ENCODE measurements at places on chromosomes 3 and 15.

DNA sequence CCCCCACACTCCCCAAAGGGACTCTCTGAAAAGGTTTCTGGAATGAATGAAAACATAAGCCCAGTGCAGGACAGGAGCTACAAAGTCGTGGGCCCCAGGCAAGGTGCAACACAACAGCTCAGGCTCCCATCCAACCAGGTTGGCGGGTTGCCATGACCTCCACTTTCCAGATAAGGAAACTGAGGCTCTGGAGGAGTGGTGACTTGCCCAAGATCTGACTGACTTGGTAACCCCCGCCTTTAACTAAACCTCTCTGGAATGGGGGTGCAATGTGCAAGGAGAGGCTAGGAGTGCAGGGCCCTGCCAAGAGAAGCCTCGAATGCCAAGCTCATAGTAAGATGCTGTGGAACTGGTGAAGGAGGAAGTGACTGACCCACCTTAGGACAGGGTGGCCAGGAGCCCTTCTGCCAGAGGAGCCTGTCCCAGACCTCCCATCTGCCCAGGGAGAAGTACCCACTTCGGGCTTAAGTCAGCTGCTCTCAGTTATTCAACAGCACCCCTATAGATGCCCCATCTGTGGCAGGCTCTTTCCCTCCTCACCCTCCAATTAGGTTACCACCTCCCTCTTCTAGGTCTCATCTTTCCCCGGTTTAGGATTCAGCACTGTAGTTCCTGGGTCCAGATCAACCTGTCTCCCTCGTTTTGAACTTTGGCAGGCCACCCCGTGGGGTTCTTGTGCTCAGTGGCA is 553 bp upstream of the TNNC1 start:
- no peak for DNase-seq

- DNase-seq: no peak
Measured at GRCh38 chr3:133674290-133674919, 12.7 kb upstream of the TOPBP1 start.

- DNase-seq: no peak
Measured at GRCh38 chr3:48268936-48269561, 28.1 kb downstream of the ZNF589 start.

DNA sequence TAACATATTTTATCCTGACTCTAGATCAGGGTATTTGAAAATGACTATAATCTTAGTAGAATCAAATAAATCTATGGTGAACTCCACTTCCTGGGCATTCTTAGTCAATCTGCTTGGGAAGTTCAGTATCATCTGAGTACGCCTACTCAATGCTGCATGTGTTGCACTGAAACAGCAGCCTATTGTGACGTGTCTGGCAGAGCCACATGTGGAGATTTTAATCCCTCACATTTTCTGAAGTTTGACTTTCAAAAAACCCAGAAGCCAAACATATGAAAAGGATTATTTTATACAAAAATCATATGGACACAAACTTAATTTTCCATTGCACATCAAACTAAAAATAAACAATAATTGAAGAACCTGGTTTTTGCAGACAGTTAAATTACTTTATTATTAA is 798.3 kb downstream of the ROBO1 start:
- DNase-seq: no peak

- peak; percentile 13 for DNase-seq
Measured at GRCh38 chr15:29749365-29750086, 72.7 kb downstream of the TJP1 start.

DNA sequence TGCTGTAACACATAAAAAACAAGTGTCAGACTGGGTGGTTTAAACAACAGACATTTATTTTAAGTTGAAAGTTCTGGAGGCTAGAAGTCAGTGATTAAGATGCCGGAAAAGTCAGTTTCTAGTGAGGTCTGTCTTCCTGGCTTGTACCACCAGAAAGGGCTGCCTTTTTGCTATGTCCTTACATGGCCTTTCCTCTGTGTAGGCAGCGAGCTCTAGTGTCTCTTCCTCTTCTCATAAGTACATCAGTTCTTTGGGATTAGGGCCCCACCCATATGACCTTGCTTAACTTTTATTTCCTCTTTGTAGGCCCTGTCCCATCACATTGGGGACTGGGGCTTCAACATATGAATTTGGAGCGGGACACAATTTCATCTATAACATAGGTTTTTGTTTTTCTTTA is 128.0 kb downstream of the BBX start:
- no peak for DNase-seq

All from EH (cell line).